ENCODE measurements at places on chromosomes 1 and 21. TPM values are rescaled to one million over a fixed set of nuclear protein-coding genes. Genes with fewer than 3 reads are reported as not detected.
A peak's percentile ranks its signal among the peaks of the same experiment; 100 is the strongest.

- DNase-seq = peak; percentile 24
Observed at GRCh38 chr21:37758982-37759381, 157.3 kb downstream of the KCNJ6 start.

DNA sequence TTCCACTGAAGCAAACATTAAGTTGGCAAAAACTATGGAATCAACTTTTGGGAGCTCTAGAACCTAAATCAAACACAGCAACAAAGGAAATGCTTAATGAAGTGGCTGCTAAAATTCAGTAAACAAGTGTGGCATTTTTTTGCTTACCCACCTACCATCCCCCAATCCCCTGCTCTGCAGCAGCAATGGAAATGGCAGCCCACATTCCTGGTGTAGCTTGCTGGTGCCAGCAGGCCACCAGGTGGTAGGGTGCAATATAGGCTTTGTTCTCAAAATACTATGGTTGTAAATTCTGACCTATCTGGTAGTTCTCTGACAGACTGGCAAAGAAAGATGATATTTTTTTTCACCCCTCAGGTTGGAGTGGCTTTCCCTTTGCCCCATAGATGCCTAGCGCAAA, 42.8 kb downstream of the SHCBP1L start:
- DNase-seq = no peak

The NEK2 gene
- 56.8 TPM for total RNA-seq

The TFF2 gene
- not detected for total RNA-seq

The PROK1 gene
- total RNA-seq = not detected

The FCRLB gene
- 0.47 TPM for total RNA-seq

DNA sequence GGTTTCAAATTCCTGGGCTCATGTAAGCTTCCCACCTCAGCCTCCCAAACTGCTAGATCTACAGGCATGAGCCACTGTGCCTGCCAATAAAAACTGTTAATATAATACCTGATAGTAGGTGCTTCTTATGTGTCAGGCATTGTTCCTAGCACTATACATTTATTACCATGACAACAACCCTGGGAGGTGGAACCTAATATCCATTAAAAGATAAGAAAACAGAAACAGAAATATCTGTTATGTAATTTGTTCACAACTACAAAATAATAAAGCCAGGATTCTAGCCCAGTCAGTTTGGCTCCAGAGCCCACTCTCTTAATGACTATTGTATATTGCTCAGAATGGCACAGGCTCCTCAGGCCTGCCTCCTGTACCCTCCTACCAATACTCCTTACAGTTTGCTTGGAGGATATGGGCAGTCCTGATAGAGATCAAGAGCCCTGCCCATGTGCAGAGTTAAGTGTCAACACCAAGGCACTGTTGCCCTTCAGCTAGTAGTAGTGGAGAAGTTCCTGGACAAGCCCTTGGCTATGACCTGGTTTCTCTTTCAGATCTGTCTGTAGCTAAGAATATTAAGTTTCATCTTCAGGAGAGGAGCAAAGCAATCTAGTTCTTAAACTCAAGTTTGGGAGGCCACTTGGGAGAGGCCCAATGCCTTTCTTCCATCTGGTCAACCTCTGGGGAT, 22.4 kb downstream of the RPL5 start:
- no peak for DNase-seq

DNA sequence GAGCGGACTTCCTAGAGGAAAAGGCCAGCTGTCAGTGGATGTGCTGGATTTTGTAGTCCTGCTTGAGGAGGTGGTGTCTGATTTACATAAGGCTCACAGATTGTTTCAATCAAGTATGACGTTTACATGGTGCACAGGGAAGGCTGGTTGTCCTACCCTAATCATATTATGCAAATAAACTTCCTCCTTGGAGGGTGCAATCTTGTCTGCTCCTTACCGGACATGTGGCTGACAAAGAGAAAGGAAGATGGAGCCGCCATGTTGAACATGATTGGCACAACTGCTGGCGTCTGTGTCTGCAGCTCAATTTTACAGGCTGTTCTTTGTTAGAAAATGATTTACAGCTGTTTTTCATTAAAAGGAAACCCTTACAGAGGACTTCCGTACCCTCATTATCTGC, 1656.1 kb downstream of the KCNT2 start:
- DNase-seq = no peak

GRCh38 chr1:116717318-116717717, 36.9 kb upstream of the CD2 start:
- DNase-seq = no peak

GRCh38 chr21:34836103-34836932, 167.5 kb downstream of the CLIC6 start:
- peak; percentile 97 for DNase-seq

GRCh38 chr1:185969028-185969427, 234.8 kb downstream of the HMCN1 start:
- no peak for DNase-seq

- DNase-seq = no peak
Observed at GRCh38 chr1:202689082-202689481, 21.2 kb downstream of the SYT2 start.

The SPRR3 gene
- not detected for total RNA-seq

Measured in MG63 (cell line).